ENCODE measurements at places on chromosomes 3 and 15.
A peak's percentile ranks its signal among the peaks of the same experiment; 100 is the strongest.

DNA sequence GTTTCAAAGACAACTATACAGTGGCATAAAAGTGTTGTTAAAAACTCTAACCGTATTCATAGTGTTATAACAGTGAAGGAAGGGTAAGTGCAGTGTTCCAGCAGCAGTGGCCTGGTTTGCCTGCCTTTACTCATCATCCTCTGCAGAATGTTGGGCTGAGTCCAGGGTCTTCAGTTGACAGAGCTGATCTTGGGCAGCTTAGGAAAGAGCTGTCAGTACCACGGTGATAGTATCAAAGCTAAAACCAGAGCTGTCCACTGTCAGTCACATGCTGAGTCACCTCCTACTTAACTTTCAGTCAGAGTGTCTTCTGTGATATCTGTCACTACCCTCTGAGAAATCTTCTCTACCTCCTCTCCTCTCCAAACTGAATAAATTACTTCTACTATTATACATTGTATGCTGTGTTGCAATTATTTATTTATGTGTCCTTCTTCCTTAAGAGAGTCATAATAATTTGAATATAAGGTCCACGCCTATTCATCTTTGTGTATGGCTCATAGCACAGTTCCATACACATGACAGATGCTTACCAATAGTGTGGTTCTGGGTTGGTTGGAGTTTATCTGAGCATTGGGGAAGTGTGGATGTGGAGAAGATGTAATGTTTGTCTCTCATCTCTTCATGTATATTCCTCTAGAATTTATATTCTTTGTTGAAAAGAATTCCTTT, 242.1 kb downstream of the ZIC1 start:
- no peak for DNase-seq

GRCh38 chr15:68982976-68983563, 31.4 kb upstream of the NOX5 start:
- no peak for DNase-seq

DNA sequence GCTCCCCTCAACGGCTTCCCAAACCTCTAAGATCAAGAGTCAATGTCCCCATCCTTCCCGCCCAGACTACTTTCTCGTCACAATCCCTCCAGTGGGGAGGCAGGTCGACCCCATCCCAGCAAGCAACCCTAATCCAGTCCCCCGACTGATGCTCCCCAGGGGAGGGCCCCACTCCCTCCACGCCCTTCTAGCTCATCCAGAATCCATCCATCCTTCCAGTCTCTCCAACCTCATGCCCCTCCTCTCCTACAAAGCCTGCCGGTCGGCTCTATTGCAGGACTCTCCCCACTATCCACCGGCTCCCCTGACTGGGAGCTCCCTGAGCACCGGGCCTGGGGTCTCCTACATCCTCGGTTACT, 1.3 kb downstream of the ADAMTS7 start:
- no peak for DNase-seq

GRCh38 chr15:41734079-41734478, 40.2 kb upstream of the MAPKBP1 start:
- no peak for DNase-seq

DNA sequence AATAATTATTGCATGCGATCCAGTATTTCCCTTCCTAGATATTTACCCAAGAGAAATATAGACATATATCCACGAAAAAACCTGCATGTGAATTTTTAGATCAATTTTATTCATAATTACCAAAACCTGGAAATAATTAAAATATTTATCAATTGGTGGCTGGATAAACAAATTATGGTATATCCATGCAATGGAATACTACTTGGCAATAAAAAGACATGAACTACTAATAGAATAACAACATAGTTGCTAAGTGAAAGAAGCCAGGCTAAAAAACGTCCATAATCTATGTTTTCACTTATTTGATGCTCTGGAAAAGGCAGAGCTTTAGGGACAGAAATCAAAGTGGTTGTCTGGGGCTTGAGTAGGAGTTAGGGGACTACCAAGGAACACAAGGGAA, 20.7 kb downstream of the TEX9 start:
- no peak for DNase-seq

- DNase-seq: no peak
Observed at GRCh38 chr3:10527295-10528001, 22.1 kb upstream of the ATP2B2 start.

DNA sequence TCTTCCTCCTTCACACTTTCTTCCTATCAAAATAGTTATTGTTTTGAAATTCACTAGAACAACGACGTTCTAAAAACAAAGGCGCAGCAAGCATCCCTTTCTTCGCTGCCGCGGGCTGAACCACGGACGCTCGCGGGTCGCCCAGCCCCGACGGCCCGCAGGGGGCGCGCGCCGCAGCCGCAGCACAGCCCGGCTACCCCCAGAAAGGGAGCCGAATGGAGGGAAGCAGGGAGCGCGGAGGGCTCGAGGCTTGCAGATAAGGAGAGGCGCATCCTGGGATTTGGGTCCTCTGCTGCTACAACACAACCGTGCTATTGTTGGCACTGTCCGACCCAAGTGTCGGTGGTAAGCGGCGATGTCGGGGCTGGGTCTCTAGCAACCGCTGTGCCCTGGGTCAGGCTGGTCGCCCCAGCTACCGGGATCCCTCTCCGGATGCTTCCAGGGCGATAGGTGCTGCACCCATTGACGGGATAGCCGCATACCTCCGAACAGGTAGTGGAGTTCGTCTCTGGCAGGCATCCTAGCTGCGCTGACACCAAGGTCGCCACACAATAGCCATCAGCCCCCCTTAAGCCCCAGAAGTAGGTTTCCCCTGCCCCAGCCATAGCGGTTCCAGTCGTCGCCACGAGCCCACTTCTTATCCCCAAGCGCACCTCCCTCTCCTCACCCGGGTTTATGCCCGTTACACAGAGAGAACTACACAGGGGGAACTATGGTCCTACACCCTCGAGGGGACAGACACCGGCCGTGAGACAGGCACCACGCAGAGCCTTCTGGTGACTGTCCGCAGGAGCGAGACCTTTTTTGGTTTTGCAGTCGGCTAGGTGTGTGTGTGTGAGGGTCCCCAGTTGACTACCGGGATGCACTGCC, 6.0 kb downstream of the ONECUT1 start:
- no peak for DNase-seq

GRCh38 chr3:71310359-71310979, 273.1 kb downstream of the FOXP1 start:
- no peak for DNase-seq

DNA sequence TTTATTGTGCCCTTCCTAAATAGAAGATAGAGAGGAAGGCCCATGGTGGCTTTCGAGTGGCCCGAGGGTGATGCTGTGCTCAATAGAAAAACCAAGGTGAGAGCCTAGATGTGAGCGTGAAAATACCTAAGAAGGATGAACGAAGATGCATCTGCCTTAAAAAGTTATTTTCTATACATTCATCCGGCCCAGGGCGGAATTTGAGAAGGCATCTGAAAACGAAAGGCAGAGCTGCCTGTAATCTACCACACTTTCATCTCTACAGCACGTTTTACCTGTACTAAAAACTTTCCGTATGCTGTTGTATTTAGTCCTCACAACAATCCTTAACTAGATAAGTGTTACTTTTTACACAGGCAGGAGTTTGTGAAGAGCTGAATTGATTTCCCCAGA, 1.4 kb downstream of the DUT start:
- no peak for DNase-seq

- DNase-seq: no peak
Observed at GRCh38 chr3:160022068-160022467, 33.4 kb downstream of the IL12A start.

DNA sequence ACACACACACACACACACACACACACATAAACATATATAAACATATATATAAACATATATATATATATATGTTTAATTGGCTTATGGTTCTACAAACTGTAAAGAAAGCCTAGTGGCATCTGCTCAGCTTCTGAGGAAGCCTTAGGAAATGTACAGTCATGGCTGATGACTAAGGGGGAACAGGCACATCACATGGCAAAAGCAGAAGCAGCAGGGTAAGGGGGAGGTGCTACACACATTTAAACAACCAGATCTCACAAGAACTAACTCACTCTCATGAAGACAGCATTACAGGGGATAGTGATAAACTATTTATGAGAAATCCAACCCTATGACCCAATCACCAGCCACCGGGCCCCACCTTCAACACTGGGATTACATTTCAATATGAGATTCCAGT, 922.9 kb downstream of the SI start:
- no peak for DNase-seq

GRCh38 chr3:72446218-72447058, 401.8 kb downstream of the SHQ1 start:
- peak; percentile 23 for DNase-seq

- DNase-seq: no peak
Observed at GRCh38 chr3:154690413-154690812, 260.4 kb upstream of the GPR149 start.

- DNase-seq: no peak
Observed at GRCh38 chr3:149585401-149585726, 72.5 kb downstream of the WWTR1 start.

GRCh38 chr3:8336456-8336855, 165.2 kb upstream of the LMCD1 start:
- DNase-seq: no peak

DNA sequence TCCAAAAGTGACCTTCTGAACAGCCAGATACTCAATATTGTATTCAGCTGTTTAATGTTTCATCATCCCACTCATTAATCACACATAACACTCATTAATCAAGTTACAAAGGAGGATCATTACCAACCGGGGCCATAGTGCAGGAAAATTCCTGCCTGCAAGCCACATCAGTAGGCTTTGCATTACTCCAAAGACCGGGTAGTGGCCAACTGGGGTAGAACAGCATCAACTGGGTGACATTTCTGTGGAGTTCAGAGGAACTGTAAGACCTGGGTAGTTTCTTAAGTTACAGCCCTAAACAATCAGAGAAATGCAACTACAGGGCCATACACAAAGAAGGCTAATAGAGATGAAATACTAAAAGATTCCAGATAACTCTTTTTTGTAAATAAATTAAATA, 253.1 kb downstream of the WDR72 start:
- no peak for DNase-seq

DNA sequence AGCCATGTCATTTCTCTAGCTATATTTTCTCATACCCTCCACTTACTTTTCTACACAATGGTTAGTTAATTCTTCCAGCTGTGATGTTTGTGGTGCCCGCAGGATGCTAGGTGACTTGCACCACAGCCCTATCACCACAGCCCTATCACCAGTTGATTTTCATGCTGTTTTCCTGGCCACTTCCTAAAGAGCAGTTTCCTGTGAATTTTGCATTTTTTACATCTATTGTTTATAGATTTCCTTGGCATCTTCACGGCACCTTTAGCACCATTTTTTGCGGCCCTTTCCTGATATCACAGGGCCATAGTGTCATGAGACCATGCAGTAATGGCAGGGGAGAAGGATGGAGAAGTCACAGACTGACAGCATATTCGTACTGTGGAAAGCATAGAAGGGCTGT, 132.9 kb upstream of the PRICKLE2 start:
- no peak for DNase-seq

DNA sequence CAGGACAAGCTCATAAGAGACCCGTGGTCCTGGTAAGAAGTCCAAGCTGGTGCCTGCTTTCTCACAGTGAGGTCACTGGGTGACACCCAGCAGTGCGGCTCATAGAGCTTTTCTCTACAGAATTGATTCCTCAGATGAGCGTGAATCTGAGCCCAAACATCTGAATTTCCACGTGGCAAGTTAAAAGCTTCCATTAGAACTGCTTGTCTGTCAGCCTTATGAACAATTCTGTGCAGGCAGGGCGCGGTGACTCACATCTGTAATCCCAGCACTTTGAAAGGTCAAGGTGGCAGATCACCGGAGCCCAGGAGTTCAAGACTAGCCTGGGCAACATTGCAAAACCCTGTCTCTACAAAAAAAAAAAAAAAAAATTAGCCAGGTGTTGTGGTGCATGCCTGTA, 113.1 kb upstream of the ABHD17C start:
- no peak for DNase-seq

DNA sequence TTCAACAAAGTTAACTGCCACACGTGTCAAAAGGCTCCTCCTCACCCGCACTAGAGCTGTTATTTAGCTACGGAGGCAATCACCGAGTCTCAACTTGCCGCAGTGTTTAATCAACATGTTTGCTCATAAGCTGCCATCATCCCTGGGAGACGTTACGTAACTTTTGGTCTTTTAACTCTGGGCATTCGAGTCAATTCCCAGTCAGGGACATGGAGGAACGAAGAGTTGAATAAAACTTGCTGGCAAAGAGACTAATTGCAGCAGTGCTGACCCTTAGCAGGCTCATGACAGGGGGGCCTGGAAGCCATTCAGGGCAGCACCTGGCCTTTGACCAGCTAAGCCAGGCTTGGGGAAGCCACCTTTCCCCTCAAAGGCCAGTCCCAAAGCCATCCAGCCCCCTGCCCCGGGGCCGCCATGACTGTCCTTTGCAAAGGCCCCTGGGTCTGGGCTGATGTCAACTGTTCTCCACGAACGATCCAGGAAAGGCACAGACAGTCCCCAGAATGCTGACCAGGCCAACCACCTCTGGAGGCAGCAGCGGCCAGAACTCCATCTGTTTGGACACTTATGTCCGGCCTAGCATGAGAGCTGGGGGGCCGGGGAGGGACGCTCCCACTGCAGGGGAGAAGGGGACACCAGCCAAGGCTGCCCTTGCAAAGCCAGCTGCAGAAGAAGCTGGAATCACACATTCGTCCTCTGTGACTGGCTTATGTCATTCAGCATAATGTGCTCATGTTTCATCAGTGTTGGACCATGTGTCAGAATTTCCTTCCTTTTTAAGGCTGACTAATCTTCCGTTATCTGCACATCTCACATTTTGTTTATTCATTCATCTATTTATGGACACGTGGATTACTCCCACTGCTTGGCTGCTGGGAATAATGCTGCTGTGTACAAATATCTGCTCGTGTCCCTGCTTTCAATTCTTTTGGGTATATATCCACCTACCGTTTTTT, 43.7 kb downstream of the PCSK6 start:
- DNase-seq: no peak

DNA sequence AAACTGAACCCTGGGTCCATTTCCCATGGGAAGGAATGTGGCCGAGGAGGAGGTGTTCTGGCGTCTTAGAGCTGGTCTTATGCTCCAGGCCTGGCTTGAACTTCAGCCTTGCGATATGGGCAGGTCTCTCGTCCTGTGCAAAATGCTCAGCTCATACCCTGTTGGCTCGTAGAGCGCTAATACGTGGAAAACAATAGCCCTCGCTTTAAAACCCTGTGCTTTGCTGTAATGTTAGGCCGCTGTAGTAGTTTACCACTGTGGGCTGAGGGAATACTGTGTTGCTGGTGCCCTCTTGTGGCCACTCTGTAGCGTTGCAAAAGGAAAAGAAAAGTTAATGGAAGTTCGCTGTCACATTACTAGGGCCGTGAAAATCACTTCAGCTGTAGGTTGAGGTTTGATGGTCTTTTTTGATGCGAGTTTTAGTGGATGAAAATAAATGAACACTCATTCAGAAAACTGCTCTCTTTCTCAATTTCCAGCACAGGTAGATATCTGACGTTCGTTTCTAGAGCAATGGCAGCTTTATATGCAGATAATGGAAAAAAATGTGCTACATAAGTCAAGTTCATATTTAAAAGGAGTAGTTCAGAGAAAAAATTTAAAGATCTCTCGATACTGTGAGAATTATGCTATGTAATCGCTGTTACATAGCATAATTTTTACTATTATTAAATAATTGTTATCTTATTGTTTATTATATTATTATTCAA, 92.9 kb downstream of the MCTP2 start:
- peak; percentile 50 for DNase-seq

All from foreskin melanocyte (primary cell).